ENCODE measurements at places on chromosomes 7 and 10. TPM values are rescaled to one million over a fixed set of nuclear protein-coding genes. Genes with fewer than 3 reads are reported as not detected.

GRCh38 chr10:9051328-9051974, 997.0 kb downstream of the GATA3 start:
- DNase-seq: no peak

- peak; percentile 30 for DNase-seq
Measured at GRCh38 chr10:4687397-4687796, 138.6 kb upstream of the AKR1E2 start.

DNA sequence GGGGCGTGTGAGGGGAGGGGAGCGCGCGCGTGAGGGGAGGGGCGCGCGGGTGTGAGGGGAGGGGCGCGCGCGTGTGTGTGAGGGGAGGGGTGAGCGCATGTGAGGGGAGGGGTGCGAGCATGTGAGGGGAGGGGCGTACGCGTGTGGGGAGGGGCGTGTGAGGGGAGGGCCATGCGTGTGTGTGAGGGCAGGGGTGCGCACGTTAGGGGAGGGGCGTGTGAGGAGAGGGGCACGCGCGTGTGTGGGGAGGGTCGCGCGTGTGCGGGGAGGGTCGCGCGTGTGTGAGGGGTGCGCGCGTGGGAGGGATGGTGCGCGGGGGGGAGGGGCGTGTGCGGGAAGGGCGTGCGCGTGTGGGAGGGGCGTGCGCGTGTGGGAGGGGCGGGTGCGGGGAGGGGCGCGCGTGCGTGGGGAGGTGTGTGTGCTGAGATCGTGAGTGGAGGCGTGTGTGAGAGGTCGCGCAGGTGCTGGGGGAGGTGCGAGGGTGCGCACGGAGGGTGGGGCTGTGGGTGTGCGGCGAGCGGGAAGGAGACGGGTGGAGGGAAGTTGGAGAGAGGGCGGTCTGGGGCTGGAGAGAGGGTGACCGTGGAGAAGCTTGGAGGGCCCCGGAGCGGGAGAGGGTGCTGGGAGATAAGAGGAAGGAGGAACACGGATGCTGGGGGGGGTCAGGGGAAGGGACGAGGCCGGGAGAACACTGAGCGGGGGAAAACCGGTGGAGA, 19.7 kb downstream of the MXI1 start:
- DNase-seq: peak; percentile 79

GRCh38 chr10:93254180-93254853, 180.6 kb downstream of the CYP26A1 start:
- DNase-seq: peak; percentile 19

- no peak for DNase-seq
Measured at GRCh38 chr7:128099204-128099671, 68.0 kb upstream of the LRRC4 start.

Gene HOXA3
- 4.7 TPM for total RNA-seq

All from muscle of leg (tissue), 16 donors.